ENCODE measurements at places on chromosomes 12 and 14. TPM values are rescaled to one million over a fixed set of nuclear protein-coding genes. Genes with fewer than 3 reads are reported as not detected.

DNA sequence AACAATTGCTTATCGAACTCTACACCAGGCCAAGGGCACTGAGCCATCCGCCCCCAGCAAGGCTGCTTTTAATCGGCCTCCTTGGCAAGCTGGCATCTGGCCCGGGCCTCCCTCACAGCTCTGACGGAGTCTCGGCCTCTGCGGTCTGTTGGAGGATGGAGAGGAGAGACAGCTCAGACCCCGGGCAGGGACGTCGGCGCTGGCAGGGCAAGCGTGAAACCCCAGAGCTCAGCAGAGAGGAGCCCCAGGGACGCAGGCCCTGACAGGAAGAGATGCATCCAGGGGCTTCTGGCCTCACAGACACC is 17.5 kb downstream of the CAMKK2 start:
- DNase-seq = no peak

DNA sequence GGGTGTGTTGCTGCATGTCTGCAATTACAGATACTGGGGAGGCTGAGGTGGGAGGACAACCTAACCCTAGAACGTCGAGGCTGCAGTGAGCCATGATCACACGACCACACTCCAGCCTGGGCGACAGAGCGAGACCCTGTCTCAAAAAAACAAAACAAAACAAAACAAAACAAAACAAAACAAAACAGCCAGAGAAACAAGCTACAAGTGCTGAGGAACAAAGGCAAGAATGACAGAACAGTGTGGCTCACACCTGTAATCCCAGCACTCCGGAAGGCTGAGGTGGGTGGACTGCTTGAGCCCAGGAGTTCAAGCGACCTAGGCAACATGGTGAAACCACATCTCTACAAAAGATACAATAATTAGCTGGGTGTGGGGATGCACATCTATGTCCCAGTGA is 38.0 kb upstream of the SRP54 start:
- no peak for DNase-seq

DNA sequence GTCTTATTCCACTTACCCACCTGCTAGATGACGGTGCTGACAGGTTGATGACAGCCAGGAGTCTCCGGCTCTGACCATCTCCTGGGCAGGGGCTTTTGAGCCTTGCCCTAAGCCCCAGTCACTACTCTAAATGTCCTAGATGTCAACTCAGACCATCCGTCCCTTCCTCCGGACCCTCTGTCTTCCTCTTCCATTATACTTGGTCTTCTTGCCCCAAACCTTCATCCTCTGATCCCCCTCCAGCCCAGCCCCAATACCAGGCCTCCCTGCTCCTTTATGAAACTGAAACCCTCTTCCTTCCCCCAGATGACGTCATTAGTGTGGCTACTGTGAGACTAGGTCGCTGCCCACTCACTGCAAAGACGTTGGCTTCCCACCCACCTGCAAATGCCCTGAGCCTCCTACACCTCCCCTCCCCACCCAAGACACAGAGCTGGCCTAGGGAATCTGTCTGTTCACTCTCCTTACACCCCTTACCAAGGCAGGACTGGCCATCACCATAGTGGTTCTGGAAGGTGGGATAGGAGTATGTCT is 10.1 kb downstream of the KRT71 start:
- DNase-seq = no peak

The IKZF4 gene
- 4.6 TPM for total RNA-seq

The TSPAN8 gene
- 18.4 TPM for total RNA-seq

Measured in breast epithelium (tissue), 4 donors.